Cerebellar nuclear complex (tissue), 1 donor: ENCODE measurements at places on chromosomes 2 and 18.

- no peak for DNase-seq
Observed at GRCh38 chr2:165122521-165122920, 81.3 kb downstream of the SCN3A start.

DNA sequence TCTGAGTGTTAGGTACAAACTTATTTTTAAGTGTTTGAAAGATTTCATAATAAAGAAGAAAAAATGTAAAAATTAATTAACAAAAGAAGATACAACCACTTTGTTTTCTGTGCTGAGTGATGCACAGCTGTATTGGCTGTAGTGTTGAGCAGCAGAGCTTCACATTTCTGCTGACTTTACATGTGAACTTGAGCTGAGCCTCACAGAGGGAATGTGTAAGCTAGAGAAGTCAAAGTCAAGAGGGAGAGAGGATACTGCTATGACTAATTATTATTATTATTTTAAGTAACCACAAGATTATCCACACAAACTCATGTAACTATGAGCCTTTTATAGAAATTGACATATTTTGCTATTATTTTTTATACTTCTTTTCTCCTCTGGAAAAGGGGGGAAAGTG is 159.1 kb upstream of the ZSWIM2 start:
- no peak for DNase-seq

- DNase-seq: no peak
Observed at GRCh38 chr18:22985250-22985649, 52.1 kb downstream of the RBBP8 start.

DNA sequence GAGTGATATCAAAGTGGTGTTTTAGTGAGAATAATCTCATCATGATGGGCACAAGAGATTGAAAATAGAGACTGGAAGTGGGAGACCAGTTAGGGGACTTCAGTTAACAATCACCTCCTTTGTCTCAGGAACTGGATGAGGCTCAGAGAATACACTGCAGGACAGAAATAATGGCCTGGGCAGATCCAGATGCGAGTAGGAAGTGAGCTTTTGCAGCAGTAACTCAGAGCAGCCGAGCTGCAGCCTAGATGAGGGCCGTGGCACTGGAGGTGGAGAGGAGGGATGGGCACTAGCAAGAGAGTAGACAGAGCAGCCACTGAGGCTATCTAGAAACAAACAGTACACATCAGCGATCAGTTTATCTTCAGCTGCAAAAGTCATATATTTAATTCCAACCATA is 48.6 kb downstream of the CYB5A start:
- no peak for DNase-seq

- DNase-seq: no peak
Observed at GRCh38 chr2:73999881-74000597, 15.3 kb downstream of the TET3 start.

- DNase-seq: no peak
Observed at GRCh38 chr18:77130229-77131099, 2.1 kb downstream of the MBP start.

GRCh38 chr2:2523461-2524347 is 192.6 kb upstream of the MYT1L start:
- no peak for DNase-seq

DNA sequence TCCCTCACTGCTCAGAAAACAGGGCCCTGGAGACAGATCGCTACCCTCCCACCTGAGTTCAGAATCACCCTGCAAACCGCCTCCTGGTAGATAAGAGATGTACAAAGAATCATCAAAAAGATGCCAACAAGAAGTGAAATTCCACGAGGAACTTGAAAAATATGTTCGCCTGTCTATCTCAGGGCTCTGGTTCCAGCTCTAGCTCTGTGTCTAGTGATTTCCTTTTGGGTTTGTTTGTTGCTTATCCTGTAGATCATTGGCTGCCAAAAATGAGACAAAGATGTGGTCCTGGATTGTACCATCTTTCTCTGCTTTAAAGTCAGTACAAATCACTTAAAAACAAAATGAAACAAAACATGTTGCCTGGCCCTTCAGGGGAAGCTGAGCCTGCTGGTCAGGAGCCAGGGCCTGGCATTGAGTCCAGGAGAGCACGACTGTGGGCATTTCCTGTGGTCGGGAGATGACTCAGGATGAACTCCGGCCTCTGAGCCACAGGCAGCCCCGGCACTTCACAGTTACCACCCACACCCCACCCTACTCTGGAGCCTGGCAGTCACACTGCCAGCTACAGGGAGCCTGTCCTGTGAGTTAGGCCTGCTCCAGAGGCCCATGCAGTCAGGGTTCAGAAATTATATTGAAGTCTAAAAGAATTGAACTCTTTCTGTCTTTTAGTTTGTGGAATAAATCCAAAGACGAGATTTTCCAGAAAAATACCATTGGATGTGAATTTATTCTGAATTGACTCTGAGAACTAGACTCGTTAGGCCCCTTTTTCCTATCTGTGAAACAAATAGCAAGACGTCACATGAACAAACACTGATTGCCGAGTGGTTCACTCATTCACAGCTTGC is 8.0 kb upstream of the ITGB6 start:
- no peak for DNase-seq

- no peak for DNase-seq
Observed at GRCh38 chr2:127048969-127049897, 57.7 kb downstream of the BIN1 start.

- no peak for DNase-seq
Observed at GRCh38 chr2:120825370-120826259, 89.9 kb downstream of the GLI2 start.

DNA sequence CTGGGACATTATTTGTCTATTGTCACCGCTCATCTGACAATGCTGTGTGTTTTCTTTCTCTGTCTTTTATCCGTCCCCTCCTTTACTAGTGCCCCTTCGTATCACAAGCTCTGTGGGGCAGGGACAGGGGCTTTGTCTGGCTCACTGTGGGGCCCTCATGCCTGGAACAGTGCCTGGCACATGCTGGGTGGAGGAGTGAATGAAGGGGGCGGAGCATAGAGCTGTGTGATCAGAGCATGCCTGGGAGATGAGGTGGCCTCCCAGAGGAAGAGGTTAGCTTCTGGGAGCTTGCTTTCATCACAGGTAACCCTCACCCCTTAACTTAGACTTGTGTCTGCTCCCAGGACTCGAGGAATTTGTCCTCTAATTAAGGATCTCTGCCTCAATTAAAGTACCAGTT is 16.4 kb downstream of the MTCL1 start:
- no peak for DNase-seq
